ENCODE measurements at places on chromosomes 7 and 10. TPM values are rescaled to one million over a fixed set of nuclear protein-coding genes. Genes with fewer than 3 reads are reported as not detected.

- H3K27ac ChIP-seq, result peak overlapping the region; percentile 66
- peaks cover 89% of the 10 kb centered on the region for H3K36me3 ChIP-seq
- no peak for ATAC-seq
- peaks cover 13% of the 10 kb centered on the region for H3K4me1 ChIP-seq
- H3K4me3 ChIP-seq, result no peak overlapping the region
Observed at GRCh38 chr7:158759245-158759614, 54.6 kb upstream of the NCAPG2 start.

DNA sequence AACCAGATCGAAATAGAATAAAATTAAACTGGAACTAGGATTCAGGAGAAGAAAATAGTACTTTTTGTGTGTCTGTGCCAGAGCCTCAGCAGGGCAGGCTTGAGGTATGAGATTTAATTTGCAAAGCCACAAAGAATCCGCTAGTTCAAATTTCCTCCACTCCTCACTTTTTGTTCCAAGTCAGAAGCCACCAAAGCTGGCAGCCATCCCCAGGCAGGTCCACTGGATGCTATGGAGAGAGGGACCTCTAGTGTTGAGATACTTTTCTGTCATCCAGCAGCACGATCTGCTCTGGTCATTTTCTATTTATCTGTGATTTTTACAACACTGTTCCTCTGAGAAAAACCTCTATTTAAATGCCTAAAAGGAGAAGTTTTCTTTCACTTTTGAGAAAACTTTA lies 147.9 kb upstream of the FRMD4A start:
- H3K4me3 ChIP-seq, result no peak overlapping the region
- H3K36me3 ChIP-seq, result no peaks in the 10 kb centered on the region
- no peak for ATAC-seq
- no peak overlapping the region for H3K27ac ChIP-seq
- peaks cover 7% of the 10 kb centered on the region for H3K27me3 ChIP-seq

DNA sequence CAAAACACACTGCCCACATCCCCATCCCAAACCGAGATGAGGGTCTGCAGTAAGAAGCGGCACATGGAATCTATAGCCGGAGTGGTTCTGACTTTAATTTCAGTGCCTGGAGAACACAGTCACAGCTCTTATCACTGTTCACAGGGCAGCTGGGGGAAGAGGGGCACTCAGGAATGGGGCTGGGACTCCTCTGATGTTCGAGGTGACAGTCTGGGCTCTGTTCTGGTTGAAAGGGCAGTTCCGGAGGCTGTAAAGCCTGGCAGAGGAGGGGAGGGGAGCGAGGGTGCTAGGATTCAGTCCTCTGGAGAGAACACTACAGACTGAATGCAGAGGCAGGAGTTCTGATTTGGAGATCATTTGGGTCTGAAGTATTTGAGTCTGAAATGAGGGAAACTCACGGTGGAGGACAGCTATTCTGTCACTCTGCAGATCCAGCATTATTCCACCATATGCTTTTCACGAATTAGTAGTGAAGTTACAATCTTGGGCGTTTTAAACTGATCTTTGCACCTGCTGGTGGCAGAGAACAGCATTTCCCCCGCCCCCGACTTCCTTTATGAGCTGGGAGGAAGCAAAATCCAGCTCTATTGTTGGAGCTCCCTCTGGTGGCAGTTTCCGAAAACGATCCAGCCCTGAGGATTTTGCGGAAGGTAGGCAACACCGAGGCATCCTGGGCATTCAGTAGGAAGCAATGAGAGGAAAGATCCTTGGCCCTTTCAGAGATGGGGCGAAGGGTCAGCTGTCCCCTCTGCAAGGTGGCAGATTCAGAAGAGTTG lies 22.7 kb upstream of the KCNK18 start:
- H3K27ac ChIP-seq, result no peak overlapping the region
- peak; percentile 89 for ATAC-seq
- H3K4me3 ChIP-seq, result peak overlapping the region; percentile 81
- H3K27me3 ChIP-seq, result peaks cover 27% of the 10 kb centered on the region
- peaks cover 16% of the 10 kb centered on the region for H3K4me1 ChIP-seq

DNA sequence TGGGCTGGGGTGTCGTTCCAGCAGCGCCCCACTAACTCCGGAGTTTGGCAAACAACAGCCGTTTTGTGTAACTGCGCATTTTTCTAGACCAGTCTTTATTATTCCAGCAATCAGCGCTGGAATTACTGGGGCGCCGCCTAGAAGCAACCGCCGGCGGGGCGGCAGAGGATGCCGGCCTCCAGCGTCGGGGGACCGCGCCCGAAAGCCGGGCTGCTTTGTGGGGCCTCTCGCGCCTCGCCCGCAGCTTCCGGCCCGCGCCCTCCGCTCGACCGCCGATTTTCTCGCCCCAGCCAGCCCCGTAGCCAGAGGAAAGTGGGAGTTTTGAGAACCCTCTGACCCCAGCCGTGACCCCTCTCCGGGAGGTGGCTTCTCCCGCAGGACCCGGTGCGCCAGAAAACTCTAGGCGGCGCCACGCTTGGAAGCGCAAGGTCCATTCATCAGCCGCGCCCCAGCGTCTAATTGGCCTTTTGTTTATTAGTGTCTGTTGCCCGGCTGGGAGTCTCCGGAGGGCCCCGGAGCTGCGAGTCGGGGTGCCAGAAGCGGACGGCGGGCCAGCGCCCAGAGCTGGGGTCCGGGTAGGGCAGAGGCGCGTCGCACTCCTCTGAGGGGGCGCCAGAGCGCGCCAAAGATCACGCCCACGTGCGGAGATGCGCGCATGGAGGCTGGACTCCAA lies 10.7 kb downstream of the EMX2 start:
- no peak for ATAC-seq
- no peak overlapping the region for H3K27ac ChIP-seq
- peaks cover 6% of the 10 kb centered on the region for H3K4me1 ChIP-seq
- H3K27me3 ChIP-seq, result peaks cover 65% of the 10 kb centered on the region

The PRR15 gene
- total RNA-seq, result not detected

The AZGP1 gene
- total RNA-seq, result 0.19 TPM

- H3K4me3 ChIP-seq, result no peak overlapping the region
- ATAC-seq, result no peak
- H3K27me3 ChIP-seq, result no peaks in the 10 kb centered on the region
- peaks cover 4% of the 10 kb centered on the region for H3K4me1 ChIP-seq
Observed at GRCh38 chr7:103132995-103133688, 15.8 kb downstream of the NAPEPLD start.

DNA sequence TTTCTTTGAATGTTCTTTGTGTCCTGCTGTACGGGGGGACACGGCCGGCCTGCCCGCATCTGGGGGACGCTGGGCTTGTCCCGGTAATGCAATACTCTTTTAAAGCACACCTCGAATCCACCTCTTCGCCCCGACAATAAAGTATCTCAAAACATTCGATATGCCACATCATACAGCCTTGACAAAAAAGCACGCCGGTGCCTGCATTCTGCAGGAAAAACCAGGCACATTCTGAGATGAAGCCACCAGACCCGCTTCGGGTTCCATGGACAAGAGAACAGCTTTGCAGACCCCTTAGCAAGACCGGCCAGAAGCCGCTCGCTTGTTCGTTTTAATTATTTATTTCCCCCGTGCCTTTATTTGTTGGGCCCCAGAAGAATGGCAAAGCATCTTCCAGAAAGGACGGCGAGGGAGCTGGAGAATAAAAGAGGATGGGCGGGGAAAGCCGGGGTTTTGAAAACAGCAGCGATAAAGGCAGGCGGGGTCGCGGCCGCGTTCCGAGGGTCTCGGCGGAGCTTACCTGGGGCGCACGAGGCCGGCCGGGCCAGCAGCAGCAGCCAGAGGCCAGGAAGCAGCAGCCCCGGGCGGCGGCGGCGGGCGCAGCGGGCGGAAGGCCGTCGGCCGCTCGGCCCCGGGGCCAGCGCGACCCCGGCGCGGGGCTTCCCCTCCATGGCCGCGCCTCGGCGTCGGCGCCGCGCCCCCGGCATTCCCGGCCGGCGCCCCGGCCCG lies 462 bp downstream of the KIAA1549 start:
- peak overlapping the region; percentile 79 for H3K4me3 ChIP-seq
- H3K4me1 ChIP-seq, result peaks cover 6% of the 10 kb centered on the region
- H3K27me3 ChIP-seq, result peaks cover 35% of the 10 kb centered on the region
- peak; percentile 48 for ATAC-seq

DNA sequence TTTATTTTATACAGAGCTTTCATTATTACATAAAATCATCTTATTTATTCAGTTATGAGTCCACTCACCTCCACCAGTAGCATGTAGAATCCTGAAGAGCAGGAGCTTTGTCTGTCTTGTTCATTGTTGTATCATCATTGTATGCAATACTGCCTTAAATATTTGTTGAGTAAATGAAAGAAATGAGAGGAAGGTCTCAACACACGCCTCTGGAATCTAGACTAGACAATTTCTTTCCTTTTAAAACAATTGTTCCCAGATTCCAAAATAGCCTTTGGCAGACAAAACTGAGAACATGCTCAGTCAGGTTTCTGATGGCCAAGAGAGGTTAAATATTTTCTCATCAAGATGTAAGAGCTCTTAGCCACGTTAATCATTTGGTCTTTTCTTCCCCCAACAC lies 173.1 kb upstream of the AGR3 start:
- no peak for ATAC-seq
- no peaks in the 10 kb centered on the region for H3K27me3 ChIP-seq
- peaks cover 6% of the 10 kb centered on the region for H3K4me1 ChIP-seq
- H3K27ac ChIP-seq, result no peak overlapping the region
- no peak overlapping the region for H3K4me3 ChIP-seq
- H3K36me3 ChIP-seq, result no peaks in the 10 kb centered on the region

- no peak for ATAC-seq
- no peaks in the 10 kb centered on the region for H3K36me3 ChIP-seq
- H3K4me3 ChIP-seq, result no peak overlapping the region
- no peak overlapping the region for H3K27ac ChIP-seq
Observed at GRCh38 chr10:81472927-81473470, 402.0 kb upstream of the NRG3 start.

GRCh38 chr7:101102026-101102425 lies 16.7 kb downstream of the TRIM56 start:
- no peak overlapping the region for H3K4me3 ChIP-seq
- ATAC-seq, result no peak
- peaks cover 21% of the 10 kb centered on the region for H3K27me3 ChIP-seq
- no peaks in the 10 kb centered on the region for H3K36me3 ChIP-seq

The FANK1 gene
- 1.2 TPM for total RNA-seq

- no peak overlapping the region for H3K27ac ChIP-seq
- no peaks in the 10 kb centered on the region for H3K4me1 ChIP-seq
- no peaks in the 10 kb centered on the region for H3K36me3 ChIP-seq
- no peak for ATAC-seq
- H3K4me3 ChIP-seq, result no peak overlapping the region
- no peaks in the 10 kb centered on the region for H3K27me3 ChIP-seq
Observed at GRCh38 chr10:78899996-78900714, 168.6 kb upstream of the ZMIZ1 start.

DNA sequence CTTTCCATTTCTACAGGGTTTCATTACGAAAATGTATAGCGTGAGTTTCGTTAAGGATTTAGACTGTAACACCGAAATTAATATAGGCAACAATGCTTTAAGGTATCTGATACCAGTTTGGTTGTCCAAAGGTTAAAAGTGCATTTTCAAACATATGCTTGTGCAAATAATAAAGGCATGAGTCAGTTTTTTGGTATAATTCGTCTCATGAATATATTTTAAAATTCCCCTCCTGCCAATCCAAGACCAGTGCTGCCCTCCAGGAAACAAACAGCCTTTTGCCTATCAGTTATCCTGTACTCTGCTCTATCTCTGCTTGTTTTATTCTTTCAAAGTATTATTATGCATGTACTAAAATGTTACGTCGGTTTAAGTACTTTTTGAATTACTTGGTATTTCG lies 2.0 kb downstream of the LCOR start:
- no peaks in the 10 kb centered on the region for H3K27me3 ChIP-seq
- H3K4me1 ChIP-seq, result peaks cover 34% of the 10 kb centered on the region
- peak overlapping the region; percentile 84 for H3K27ac ChIP-seq
- H3K4me3 ChIP-seq, result peak overlapping the region; percentile 93

DNA sequence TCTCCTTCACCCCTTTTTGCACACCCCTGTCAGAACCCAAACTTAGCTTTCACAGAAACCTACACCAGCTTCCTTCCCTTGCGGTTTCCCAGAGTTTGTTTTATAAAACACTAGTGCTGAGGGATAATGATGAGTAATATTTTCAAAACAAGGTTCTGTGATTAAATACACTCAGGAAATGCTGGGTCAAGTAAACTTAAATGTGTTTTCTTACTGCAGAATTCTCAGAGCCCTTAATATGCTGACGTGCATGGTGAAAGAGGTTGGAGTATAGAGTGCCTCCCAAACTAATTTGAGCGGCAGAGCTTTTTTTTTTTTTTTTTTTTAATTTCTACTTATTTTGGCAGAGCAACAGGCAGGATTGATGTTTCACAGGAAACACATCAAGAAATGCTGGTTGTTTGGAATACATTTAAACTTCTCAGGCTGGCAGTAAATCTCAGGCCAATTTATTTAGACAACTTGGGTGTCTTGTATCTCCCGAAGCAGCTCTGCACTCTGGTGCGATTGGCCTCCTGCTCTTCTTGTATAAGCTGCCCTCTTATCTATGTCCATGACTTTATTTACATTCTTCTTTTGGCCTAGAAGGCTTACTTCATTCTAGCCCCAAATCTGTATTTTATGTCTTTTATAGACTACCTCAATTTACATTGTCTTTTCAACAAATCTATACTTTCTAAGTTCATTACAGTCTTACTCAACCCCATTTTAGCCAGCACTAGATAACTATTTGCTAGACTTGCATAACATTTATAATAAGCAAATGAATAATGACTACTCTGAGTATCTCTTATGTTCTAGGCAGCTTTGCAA lies 165.4 kb downstream of the BMPER start:
- H3K36me3 ChIP-seq, result no peaks in the 10 kb centered on the region
- no peaks in the 10 kb centered on the region for H3K4me1 ChIP-seq
- no peak overlapping the region for H3K4me3 ChIP-seq
- no peak overlapping the region for H3K27ac ChIP-seq
- peaks cover 7% of the 10 kb centered on the region for H3K27me3 ChIP-seq

The GRID2IP gene
- 0.26 TPM for total RNA-seq

The HOXA3 gene
- total RNA-seq, result not detected

The TCERG1L gene
- 0.05 TPM for total RNA-seq

DNA sequence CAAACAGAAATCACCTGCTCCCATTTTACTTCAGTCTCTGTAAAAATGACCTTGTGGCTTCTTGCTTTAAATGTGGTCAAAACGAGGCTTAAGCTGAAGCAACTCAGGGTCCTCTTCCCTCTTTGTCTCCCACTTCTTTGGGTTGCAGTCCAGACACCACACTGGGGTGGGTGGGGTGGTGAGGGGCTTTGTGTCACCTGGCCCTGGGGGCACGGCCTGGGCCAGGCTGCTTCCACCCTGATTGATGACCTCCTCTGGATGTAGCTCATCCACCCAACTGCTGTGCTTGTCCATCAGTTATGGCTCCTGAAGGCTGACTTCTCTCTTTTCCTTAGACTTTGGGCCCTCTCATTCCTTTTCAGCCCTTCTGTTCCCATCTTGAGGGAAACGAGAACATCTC lies 26.8 kb upstream of the NPS start:
- H3K4me1 ChIP-seq, result no peaks in the 10 kb centered on the region
- H3K4me3 ChIP-seq, result no peak overlapping the region
- H3K27me3 ChIP-seq, result no peaks in the 10 kb centered on the region
- ATAC-seq, result no peak

The EFCAB10 gene
- not detected for total RNA-seq

The GOLGA7B gene
- total RNA-seq, result 8.2 TPM

GRCh38 chr7:36208997-36209813 lies 56.2 kb downstream of the EEPD1 start:
- peaks cover 35% of the 10 kb centered on the region for H3K4me1 ChIP-seq
- no peaks in the 10 kb centered on the region for H3K27me3 ChIP-seq
- peak overlapping the region; percentile 65 for H3K4me3 ChIP-seq
- peak; percentile 78 for ATAC-seq
- H3K27ac ChIP-seq, result peak overlapping the region; percentile 88

All from activated T-helper 17 cell treated with anti-CD3 and anti-CD28 coated beads, Interleukin-2, amount 50 U/mL, for 72 hours (primary cell).